Activated gamma-delta T cell (primary cell): ENCODE measurements at places on chromosomes 6 and 20.
A peak's percentile ranks its signal among the peaks of the same experiment; 100 is the strongest.

GRCh38 chr20:36439040-36439730 lies 102.1 kb upstream of the MYL9 start:
- DNase-seq = peak; percentile 28

- no peak for DNase-seq
Measured at GRCh38 chr6:83250235-83250634, 57.1 kb downstream of the RWDD2A start.

DNA sequence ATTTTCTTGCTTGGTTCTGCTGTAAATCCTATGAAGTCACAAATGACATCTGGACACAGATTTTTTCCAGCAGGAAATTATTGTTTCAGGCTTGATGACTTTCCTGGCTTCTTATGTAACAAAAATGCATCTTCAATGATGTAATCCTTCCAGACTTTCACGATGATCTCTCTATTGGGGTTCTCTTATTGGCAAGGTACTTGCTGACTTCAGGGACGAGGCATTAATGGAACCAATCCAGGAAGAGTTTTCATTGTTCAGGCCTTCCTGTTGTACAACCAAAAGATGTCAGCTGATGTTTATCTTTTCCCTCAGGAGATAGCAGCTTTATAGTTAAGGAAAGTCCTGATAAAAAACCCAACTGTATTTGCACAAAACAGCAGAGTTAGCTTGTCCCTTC lies 118.5 kb upstream of the MMS22L start:
- DNase-seq = no peak

DNA sequence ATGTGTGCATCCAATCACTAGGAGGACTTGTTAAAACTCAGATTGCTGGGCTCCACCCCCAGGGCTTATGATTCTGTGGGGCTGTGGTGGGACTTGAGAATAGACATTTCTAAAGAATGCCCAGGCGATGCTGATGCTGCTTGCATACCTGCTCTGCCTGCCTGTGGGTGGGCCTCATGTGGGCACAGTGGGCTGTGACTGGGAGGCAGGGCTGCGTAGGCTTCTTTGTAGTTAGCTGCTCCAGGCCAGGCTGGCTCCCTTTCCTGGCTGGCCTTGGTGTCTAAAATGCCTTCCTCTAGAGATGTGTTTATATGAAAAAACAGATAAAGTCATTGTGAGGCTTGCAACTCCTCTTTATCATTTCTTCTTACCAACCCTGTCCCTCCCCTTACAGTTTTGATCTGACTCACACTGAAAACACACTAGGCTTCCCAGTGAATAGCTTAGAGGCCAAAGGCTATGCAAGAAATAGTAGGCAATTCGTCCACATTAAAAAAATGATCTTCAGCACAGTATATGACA lies 495.5 kb upstream of the MAP3K7 start:
- no peak for DNase-seq

GRCh38 chr6:12577124-12577850 lies 139.3 kb upstream of the PHACTR1 start:
- no peak for DNase-seq

- no peak for DNase-seq
Measured at GRCh38 chr6:82979657-82980056, 86.0 kb downstream of the UBE3D start.

DNA sequence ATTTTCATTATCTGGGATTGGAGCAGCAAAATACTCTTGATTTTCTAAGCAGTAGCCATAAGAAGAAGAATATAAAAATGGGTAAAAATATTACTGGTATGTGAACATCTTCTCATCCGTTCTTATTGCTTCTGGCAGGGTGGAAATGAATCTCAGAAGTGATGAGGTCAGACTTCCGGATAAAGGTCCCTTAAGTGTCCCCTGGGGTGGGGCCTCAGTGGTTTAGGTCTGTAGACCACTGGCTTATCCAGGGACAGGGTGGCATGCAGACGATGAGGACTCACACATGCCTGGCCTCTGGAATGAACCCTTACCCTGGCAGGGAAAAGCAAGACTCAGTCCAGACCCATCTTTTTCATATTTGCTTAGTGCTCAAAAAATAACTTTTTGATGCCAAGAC lies 143.3 kb downstream of the UST start:
- no peak for DNase-seq

DNA sequence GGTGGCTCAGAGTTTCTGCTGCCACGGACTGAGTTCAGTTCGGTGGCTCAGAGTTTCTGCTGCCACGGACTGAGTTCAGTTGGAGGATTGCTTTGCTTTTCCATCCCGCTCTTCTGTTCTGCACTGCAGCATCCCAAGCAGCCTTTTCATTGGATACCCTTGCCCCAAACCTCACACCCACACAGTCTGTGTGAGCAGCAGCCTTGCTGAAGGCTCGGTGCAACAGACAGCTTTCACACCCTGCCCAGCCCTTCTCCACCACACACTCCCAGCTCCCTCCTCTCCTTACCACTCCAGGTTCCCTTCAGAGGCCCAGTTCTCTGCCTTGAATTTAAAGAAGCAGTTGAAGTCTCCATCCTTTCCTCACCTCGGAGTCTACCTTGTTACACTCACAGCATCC lies 52.5 kb upstream of the CHD6 start:
- no peak for DNase-seq

- no peak for DNase-seq
Measured at GRCh38 chr6:75498862-75499261, 5.3 kb upstream of the FILIP1 start.

DNA sequence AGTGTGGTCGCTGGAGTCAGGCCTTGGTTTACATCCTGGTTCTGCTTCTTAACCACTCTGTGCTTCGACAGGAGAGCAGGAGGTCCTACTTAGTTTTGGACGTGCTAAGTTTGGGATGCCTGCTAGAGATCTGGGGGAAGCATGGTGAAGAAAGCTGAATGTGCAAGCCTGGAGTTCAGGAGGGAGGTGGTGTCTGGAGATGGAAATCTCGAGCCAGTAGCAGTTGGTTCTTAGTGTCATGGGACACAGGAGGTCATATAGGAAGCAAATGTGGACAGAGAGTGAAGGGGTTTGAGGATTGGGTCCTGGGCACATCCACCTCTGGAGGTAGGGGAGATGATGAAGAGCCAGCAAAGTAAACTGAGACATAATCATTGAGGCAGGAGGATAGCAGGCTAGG lies 131.4 kb downstream of the SYCP2 start:
- DNase-seq = no peak

DNA sequence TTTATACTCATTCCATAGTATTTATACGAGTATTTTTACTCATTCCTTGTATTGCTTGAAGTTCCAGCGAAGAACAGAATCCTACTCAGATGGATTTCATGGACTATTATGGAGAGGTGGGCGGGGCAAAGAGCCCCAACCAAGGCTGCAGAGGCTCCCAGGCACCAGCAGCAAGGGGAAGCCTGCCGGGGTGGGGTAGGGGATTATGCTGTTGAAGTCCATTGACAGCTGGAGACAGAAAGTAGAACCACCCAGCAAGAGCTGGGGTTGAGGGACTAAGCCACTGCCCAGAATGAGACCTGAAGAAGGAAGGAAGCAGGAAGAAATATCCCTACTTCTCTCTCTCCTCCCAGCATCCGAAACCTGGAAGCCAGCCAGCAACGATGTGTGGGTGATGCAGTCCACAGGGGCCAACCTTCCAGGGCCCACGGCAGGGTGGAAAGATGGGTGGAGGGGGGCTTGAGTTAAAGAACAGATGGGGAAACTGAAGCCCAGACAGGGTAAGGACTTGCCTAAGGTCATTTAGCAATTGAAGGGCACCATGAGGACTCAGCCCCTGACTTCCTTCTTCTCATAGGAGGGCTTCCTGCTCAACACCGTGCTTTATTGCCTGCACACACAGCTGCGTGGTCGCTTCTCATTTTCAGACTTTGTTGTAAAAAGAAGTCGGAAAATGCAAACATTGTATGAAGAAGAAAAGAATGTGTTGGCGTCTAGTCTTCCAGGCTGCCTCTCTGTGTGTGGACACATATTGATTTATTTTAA lies 18.3 kb upstream of the GTSF1L start:
- DNase-seq = no peak

GRCh38 chr6:14987490-14987889 lies 258.4 kb upstream of the JARID2 start:
- no peak for DNase-seq

DNA sequence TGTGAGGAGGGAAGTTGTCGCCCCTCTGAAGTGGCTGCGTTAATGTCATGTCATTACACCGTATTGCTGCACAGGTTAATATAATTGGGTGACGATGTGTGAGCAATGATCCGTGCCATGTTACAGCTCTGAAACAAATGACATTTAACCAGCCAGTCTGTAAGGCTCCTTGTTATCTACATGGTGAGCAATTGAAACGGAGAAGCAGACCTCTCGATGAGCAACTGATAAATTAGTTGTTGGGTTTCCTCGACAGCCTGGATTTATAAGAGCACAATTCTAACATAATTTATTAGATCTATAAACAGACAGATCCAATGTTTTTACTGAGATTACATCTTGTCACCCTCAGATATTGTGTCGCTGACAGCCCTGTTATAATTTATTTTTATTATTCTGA lies 49.9 kb upstream of the MAFB start:
- DNase-seq = no peak

- DNase-seq = no peak
Measured at GRCh38 chr20:35837577-35838195, 65.9 kb downstream of the PHF20 start.

DNA sequence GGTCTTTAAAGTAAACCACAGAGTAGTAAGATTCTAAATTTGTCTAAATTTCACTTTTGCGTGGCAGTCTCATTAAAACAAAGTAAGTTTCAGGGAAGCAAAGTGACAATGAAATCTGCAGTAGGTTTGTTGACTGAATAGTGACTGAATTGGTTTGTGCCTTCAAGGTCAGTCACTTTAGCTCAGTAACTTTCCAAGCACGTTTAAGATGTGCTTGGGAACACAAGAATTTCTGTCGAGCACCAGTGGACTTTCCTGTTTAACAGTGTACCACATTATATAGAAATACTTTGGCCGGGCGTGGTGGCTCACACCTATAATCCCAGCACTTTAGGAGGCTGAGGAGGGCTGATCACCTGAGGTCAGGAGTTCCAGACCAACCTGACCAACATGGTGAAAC lies 1.7 kb upstream of the CD24 start:
- DNase-seq = no peak

GRCh38 chr20:31473331-31474096 lies 1.4 kb downstream of the DEFB124 start:
- DNase-seq = no peak

DNA sequence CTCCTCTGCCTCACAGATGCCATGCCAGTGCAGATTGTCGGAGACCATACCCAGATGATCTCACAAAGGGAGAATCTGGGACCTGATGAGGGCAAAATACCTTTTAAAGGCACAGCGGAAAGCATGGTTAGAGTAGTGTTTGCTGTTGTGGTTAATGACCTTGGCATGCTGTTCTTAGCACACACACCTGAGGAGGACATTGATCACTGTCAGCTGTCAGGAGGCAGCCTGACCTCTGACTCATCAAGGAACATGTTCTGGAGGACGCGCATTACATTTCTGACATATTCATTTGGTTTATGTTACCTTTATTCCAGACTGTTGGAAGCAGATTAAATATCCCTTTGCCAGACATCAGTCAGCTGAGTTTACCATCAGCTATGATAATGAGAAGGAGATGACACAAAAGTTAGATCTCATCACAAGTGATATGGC lies 57.1 kb downstream of the GOPC start:
- DNase-seq = no peak

DNA sequence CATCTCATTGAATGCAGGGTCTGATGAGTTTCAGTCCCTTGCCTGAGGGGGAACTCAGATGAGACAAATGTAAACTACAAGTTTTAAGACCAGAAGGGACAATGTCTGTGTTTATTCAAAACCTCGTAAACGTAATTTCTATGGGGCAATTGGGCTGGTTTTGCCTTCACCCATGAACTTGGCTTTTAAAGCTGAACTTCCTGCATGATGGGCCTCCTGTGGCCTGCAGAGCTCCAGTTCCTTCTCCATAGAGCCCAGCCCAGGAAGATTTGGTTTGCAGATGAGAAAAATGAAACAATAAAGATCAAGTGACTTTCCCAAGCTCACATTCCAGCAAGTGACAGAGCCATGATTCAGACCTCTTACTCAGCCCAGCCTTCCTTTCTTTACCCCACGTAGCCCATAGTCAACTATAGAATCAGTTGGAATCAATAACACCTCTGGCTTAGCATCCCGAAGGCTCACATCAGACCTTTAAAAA lies 612.3 kb downstream of the UTRN start:
- no peak for DNase-seq

DNA sequence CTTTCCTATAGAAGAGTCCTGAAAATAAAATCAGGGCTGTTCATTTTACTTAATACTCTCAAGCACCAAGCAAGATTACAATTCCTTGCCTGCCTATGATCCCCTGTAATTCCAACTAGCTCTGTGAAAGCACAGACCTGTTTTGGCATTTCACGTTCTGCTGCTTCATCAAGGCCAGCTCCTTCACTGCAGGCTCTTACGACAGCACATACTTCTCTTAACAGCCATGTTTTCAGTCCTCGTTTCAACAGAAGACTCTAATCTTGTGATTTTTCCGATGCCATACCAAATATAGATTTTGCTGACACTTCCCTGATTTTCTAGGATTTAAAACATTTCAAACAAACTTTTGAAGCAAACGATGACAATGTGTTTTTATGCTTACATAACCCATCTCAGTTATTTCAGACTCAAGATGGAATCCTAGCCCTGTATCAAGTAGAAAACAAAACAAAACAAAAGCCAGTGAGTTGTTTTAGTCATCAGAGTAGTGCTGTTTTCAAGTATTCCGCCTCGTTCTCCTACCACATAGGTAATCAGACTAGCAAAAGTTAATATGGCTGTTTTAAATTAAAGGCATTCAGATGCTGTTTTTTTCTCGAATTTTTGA lies 616.5 kb upstream of the CITED2 start:
- no peak for DNase-seq

DNA sequence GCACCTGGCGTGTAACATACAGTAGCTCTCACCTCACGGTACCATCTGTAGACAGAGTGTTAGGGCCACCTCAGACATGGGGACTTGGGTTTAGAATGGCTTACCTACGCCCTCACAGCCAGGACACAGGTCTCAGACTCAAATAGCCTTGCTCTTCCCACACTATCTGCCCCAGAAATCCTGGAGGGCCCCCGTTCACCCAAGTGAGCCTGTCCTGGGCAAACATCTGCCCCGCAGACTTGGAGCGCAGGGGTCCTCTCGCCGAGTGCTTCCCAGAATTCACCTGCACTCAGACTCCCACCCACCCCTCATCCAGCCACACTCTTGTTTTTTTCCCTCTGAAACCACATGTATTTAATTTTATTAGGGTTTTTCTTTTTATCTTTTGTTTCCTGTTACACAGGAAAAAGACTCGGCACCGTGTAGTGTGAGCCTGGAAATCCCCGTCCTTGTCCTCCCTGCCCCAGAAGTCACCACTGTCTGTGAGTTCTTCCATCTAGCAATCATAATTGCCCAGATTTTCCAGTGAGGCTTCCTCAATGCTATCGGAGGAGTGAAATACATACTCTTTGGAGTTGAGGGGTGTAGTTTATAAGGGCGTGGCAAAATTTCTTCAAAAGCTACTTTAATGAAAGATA lies 17.1 kb upstream of the MAP1LC3A start:
- DNase-seq = no peak

DNA sequence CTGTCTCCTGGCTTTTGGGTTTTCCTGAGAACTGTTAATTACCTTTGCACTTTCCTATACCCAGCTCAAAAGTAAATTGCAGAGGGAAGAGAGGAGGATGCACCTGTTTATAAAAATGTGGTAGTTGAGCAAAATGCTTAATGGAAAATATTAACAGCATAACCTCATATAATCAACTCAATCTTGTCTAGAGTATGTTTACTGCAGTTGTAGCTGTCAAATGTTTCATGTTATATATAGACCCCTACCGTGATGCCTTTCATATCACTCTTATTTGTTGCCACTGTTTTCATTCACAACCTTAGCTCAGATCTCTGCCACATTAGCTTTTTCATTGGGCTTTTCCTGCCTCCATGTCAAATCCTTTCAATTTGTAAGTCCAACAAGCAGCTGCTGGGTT lies 36.0 kb downstream of the ANKRD6 start:
- no peak for DNase-seq
